ENCODE measurements at places on chromosomes 6 and 20.

- no peak for DNase-seq
Observed at GRCh38 chr6:34331371-34332050, 61.0 kb downstream of the NUDT3 start.

DNA sequence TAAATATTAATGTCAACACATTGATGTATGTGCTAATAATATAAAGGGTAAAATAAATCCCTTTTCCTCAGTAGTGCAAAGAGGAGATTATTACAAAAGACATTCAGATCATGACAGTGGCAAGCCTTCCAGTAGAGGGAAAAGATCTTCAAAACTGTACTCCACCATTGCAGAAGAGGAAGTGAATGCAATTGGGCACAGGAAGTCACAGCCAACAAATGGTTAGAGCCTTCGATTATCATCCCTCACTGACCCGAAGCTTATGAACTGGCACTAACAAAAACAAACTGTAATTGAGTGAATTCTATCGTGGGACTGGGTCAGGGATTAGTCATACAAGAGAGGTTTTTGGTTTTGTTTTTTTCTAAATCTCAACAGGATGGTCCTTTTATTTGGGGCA is 39.3 kb upstream of the SCGN start:
- DNase-seq, result no peak

GRCh38 chr6:134309983-134310605 is 7.8 kb downstream of the SGK1 start:
- no peak for DNase-seq

GRCh38 chr6:71229477-71229876 is 59.1 kb upstream of the OGFRL1 start:
- DNase-seq, result no peak

- DNase-seq, result no peak
Observed at GRCh38 chr6:130421585-130421984, 55.8 kb downstream of the TMEM200A start.

GRCh38 chr20:19121463-19121862 is 91.0 kb upstream of the SLC24A3 start:
- no peak for DNase-seq

- DNase-seq, result no peak
Observed at GRCh38 chr6:74504941-74505340, 700.9 kb downstream of the COL12A1 start.

All from nephron progenitor cell (in vitro differentiated cells).